Activated T-cell treated with anti-CD3 and anti-CD28 coated beads, Interleukin-2, amount 50 U/mL, for 1 hour (primary cell): ENCODE measurements at places on chromosomes 16 and 17.
A peak's percentile ranks its signal among the peaks of the same experiment; 100 is the strongest.

GRCh38 chr16:66428682-66429251, 1.7 kb downstream of the BEAN1 start:
- no peak for DNase-seq

GRCh38 chr17:80125656-80126448, 21.1 kb downstream of the EIF4A3 start:
- no peak for DNase-seq

GRCh38 chr17:57874434-57875289, 24.8 kb upstream of the MRPS23 start:
- no peak for DNase-seq

DNA sequence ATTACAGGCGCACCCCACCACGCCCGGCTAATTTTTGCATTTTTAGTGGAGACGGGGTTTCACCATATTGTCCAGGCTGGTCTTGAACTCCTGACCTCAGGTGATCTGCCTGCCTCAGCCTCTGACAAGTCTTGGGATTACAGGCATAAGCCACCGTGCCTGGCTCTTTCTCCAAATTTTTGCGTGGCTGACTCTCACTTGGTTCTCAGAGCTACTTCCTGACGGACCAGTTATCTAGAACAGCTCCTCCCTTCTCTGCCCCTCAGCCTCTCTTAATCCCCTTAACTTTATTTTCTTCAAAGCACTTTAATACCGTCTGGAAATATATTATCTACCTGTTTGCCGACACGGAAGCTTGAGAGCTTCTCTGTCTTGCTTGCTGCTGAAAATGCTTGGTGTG, 4.2 kb downstream of the YPEL2 start:
- no peak for DNase-seq

- no peak for DNase-seq
These were observed 189.1 kb downstream of the HS3ST3B1 start for GRCh38 chr17:14489986-14490385.

- no peak for DNase-seq
These were observed 365.9 kb upstream of the ERCC4 start for GRCh38 chr16:13554005-13554404.

- DNase-seq = no peak
These were observed 39.2 kb upstream of the CCR7 start for GRCh38 chr17:40604327-40605080.

GRCh38 chr16:2783581-2784357, 3.6 kb downstream of the PRSS33 start:
- DNase-seq = peak; percentile 13

- peak; percentile 83 for DNase-seq
These were observed at the start of gene NAGPA for GRCh38 chr16:5033256-5034166. Gene NAGPA (minus strand): TSS chr16:5033935. CDS start chr16:5033914, 21 bp downstream.

- peak; percentile 74 for DNase-seq
These were observed 59.1 kb downstream of the OR1D5 start for GRCh38 chr17:3004150-3004801.

GRCh38 chr16:64421515-64421914, 700.3 kb downstream of the CDH11 start:
- DNase-seq = no peak

GRCh38 chr17:78812855-78813254, 27.8 kb downstream of the USP36 start:
- DNase-seq = no peak

GRCh38 chr17:29076087-29076486, 33.1 kb downstream of the PIPOX start:
- no peak for DNase-seq

DNA sequence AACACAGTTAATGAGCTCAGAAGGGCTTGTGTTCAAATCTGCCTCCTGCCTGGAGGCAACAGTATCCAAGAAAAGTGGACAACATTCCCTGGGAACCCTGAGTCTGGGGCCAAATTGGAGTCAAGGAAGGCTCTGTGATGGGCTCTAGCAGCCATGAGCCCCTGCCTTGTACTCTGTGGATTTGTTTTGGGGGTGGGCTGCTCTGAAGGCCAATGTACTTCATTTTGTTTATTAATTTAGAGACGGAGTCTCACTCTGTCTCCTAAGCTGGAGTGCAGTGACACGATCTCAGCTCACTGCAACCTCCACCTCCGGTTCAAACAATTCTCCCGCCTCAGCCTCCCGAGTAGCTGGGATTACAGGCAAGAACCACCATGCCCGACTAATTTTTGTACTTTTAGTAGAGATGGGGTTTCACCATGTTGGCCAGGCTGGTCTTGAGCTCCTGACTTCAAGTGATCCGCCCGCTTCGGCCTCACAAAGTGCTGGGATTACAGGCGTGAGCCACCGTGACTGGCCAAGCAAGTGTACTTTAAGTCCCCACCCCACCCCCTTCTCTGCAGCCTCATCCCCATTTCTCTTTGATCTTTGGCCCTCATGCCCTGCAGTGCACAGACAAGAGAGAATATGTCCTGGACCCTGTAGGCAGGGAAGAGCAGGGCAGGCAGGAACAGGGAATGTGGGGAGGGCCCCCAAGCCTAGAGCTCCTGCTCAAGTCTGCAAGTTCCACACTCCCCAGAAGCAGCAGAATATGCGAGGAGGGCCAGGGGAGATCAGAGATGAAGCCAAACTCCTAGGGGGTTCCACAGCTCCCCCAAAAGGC, 2.7 kb upstream of the GIP start:
- DNase-seq = no peak

DNA sequence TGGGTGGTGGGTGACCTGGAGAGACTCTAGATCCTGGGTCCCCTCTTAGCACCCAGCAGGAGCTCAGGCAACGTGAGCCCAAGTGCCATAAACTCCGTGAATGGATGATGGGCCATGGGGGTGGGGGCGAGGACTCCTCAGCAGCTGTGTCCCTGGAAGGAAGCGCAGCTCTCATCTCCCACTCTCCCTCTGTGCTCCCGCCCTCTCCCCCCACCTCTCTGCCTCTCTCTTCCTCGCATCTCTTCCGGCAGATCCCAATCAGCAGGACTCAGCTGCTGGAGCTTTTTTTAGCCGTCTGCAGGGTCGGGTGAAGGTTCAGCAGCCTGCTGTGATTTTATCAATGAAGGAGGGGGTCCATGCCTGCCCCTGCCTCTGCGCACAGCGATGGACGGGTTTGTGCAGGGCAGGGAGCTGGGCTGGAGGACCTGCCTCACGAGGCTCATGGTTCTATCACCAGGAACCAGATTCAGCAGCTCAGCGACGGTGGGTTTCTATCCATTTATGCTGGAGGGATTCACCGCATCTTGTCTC, 8.3 kb downstream of the CCR7 start:
- peak; percentile 32 for DNase-seq

DNA sequence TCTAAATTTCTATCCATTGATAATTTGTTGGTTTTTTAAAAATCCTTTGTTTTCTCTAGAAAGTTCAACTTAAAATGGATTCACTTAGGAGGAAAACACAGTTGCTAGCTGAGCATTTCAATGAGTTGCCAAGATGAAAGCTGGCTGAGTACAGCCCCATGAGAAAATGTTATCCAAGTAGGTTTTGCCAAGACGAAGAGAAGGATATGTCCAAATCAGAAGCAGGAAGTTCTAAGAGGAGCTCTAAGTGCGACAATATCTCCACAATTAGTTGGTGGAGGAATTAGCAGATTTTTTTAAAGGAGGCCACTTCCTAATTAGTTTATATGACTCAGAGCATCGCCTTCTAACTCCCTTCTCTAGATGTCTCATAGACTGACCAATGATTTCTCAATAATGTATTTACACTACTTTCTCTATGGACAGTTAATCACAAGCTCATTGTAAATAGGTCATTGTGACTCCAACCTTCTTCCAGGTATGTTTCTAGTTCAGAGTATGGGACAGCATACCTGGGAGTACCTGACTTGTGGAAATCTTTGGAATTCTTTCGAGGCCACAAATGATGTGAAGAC, 873.3 kb upstream of the SOX9 start:
- DNase-seq = no peak

DNA sequence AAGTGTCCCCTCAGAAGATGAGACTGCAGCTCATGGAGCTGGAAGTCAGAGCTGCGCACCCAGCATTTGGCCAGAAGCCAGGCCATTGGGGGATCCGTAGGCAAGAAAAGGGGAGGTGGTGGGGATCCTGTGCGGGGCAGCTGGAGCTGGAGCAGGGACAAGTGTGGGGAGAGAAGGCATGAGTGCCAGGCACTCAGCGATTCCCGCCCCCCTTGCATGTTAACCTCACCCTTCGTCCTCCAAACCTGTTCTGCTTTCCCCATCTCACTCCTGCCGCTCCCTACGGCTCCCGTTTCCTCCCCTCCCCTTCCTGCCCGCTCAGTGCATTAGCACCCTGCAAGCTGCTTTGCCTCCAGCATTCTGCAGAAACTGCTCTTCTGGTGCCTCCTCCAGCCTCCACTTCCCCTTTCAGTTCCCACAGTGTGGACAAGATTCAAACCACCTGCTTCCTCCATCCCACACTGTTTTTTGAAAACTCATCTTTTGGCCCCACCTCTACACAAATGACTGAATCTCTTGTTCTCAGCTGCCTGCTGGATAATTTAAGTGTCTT, 5.6 kb downstream of the ALOX15 start:
- DNase-seq = no peak

DNA sequence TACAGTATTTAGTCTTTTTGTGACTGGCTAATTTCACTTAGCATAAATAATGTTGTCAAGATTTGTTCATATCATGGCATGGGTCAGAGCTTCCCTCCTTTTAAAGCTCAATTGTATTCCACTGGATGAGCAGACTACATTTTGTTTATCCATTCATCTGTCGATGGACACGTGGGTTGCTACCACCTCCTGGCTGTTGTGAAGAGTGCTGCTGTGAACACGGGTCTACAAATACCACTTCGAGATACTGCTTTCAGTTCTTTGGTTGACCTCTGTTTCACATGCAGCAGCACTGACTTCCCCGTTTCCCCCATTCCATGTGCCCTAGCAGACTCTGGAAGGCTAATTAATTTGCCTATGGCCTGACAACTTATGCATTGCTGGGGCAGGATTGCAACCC, 285.4 kb downstream of the SHISA9 start:
- no peak for DNase-seq

DNA sequence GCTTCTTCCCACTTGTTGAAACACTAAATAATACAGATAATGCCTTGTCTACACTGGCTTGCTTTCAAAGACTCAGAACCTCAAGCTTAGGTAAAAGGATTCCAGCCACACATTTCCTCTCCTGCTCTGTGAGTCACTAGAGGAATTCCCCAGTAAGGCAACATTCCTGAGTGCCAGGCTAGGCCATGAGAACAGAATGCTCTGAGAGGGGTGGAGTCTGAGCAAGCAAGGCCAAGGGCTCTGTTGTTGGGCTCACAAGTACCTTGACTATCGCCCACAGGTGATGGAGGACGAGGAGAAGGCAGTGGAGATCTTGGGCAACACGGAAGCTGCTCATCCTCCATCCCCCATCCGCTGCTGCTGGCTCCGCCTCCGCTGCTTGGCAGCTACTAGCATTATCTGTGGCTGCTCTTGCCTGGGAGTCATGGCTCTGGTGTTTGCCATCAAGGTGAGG, 6.7 kb upstream of the PHKG2 start:
- no peak for DNase-seq

GRCh38 chr17:61756561-61756960, 106.8 kb downstream of the BRIP1 start:
- no peak for DNase-seq

GRCh38 chr16:69910964-69911363, 40.2 kb upstream of the CLEC18A start:
- no peak for DNase-seq

DNA sequence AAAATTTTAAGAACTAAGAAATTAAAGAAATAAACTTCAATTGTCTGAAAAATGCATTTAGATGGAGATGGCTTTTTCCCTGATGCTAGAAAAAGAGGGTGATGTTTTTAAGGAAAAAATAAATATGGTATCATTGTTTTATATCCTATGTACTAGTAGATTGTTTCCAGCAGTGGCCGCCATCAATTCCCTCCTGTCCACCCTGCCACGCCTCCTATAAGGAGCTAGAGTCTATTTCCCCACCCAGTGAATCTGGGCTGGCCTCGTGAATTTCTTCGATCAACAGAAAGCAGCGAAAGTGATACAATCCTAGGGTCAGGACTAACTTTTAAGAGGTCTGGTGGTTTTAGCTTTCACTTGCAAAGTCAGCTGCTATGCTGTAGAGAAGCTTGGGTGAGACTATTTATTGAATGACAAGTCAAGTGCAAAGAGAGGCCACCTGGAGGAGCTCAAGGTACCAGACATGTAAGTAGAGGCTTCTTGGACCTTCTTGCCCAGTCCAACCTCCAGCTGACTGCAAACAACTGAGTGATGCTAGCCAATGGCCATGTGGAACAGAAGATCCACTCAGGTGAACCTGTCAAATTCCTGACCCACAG, 80.9 kb upstream of the MTMR4 start:
- DNase-seq = no peak

DNA sequence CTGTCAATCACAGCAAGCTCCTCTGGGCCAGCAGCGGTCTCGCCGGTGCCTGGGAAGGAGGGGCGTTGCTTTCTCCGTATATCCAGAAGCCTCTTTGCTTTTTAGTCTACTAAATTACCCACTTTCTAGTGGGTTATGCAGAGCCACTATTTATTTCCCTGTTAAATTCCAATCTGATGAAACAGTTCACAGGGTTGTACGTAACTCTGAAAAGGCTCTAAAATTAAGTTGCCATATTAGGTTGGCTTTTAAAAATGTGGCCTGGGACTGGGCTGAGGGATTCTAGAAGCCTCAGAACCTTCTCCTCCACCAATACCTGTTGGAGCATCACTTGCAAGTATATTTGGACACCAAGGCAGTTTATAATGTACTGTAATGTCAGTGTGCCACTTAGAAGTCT, 27.2 kb downstream of the MARCHF10 start:
- no peak for DNase-seq

GRCh38 chr17:13728781-13729180, 127.1 kb upstream of the HS3ST3A1 start:
- no peak for DNase-seq

DNA sequence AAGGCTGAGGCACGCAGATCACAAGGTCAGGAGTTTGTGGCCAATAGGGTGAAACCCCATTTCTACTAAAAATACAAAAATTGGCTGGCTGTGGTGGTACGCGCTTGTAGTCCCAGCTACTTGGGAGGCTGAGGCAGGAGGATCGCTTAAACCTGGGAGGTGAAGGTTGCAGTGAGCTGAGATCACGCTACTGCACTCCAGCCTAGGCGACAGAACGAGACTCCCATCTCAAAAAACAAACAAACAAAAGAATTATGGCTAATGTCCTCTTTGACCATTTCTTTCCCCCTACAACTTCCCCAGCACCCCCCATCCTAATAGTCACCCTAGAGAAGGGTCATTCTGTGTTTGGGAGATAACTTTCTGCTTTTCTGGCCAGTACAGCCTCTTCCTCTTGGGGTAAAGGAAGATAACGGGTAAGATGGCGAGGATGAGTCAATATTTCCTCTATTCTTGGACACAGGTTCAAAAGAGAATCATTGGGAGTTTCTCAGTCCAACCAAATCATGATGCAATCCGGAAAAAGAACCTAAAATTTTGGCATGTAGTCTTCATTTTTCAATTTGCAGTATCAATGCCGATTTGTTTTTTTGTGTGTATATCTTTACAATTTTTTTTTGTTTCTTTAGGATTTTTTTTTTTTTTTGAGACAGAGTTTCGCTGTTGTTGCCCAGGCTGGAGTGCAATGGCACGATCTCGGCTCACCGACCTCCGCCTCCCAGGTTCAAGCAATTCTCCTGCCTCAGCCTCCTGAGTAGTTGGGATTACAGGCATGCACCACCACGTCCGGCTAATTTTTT, 107.6 kb upstream of the MED13 start:
- no peak for DNase-seq

GRCh38 chr16:85036236-85037049, 8.8 kb downstream of the KIAA0513 start:
- no peak for DNase-seq

- no peak for DNase-seq
These were observed 1427.3 kb downstream of the CDH8 start for GRCh38 chr16:60608971-60609370.
